ENCODE measurements at places on chromosomes 3 and 15.

GRCh38 chr3:9130345-9131305, 118.8 kb downstream of the SRGAP3 start:
- no peak for DNase-seq

DNA sequence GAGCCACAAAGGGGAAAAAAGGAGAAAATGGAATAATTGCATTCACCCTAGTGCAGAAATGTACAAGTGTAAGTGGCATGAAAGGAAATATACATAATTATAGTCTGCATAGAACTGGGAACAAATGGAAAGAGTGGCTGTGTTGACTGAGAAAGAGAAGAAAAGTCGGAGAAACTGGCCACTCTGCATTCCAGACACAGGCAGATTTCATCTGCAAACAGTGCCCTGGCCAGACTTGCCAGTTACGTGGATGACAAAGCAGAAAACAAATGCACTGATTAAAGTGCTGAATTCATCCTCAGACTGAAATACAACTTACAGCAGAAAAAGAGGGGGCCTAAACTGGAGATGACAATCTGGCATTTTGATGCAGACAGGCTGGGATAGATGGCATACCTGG, 129.8 kb downstream of the FGF12 start:
- DNase-seq, result no peak

DNA sequence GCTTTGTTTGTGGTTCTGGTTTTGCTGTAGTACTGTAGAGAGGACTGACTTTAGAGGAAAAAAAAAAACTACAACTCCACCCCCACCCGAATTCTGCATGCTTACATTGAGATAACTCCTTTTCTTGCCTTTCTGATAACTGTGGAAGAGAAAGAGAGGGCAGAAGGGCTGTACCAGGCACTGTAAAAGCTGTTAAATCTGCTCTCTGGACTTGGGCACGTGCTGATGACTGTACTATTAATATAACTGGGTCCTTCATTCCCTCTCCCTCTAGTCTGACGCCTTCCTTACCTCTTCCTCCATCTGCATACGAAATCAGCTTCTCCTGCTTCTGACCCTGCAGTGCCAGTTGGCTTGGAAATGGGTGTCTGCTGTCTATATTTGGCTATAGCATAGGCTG, 15.0 kb downstream of the MAPKBP1 start:
- no peak for DNase-seq

GRCh38 chr3:40663280-40663679, 138.5 kb downstream of the ZNF621 start:
- DNase-seq, result no peak

- DNase-seq, result no peak
These were observed 25.1 kb downstream of the CNTN6 start for GRCh38 chr3:1117843-1118473.

Data from stimulated activated CD8-positive, alpha-beta memory T cell treated with anti-CD3 and anti-CD28 coated beads, Interleukin-2, amount 100 ng/mL, for 1 hour (primary cell).